ENCODE measurements at places on chromosomes 4 and X.

DNA sequence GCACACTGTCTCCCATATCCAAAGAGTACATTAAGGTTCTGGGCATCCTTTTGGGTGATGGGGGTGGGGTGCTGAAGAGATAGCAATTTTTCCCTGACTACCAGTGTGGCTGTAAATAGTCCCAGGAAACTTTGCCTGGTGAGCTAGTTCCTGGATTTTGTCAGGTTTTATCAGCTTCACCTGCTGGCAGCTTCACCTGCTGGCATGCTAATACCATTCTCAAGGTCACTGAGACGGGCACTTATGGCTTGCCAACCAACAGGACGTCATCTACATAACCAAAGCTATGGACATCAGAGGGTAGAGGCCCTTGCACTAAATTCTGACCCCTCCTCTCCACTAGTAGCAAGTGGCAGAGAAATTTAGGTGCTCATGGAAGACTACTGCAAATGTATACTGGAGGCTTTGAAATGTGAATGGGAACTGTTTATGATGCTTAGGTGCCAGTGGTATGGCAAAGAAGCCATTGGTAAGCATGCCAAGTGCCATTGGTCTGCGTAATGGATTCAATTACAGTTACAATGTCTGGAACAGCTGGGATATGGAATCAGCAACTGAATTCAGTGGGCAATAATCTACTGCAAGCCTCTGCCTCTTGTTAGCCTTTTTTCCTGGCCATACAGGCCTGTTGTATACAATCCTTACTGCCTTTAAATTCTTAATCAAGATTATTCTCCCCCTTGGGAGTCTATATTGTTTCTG, 71.6 kb upstream of the SH3RF1 start:
- no peak for DNase-seq

- DNase-seq = no peak
These were observed 1496.8 kb downstream of the RPA4 start for GRCh38 chrX:98380556-98380955.

- no peak for DNase-seq
These were observed 216.1 kb downstream of the RAPGEF2 start for GRCh38 chr4:159319027-159319426.

DNA sequence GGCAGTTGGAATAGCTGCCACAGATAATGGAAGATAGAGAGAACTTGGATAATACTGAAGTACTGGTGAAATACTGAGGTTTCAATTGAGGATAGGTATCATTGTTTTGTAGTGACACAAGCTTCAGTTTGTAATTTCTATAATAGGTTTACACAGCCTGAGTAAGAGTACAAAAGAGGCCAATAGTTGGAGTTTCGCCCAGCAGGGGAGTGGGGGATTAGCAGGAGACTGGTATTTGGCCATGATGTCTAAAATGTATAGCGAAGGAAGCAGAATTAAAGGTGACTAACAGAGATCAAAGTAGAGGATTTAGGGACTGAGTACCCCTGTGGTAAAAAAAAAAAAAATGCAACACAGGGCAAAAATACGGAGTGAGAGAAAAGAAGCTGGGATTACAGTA, 129.5 kb downstream of the KCTD8 start:
- DNase-seq = no peak

GRCh38 chr4:10083331-10083771, 33.2 kb downstream of the WDR1 start:
- DNase-seq = no peak

DNA sequence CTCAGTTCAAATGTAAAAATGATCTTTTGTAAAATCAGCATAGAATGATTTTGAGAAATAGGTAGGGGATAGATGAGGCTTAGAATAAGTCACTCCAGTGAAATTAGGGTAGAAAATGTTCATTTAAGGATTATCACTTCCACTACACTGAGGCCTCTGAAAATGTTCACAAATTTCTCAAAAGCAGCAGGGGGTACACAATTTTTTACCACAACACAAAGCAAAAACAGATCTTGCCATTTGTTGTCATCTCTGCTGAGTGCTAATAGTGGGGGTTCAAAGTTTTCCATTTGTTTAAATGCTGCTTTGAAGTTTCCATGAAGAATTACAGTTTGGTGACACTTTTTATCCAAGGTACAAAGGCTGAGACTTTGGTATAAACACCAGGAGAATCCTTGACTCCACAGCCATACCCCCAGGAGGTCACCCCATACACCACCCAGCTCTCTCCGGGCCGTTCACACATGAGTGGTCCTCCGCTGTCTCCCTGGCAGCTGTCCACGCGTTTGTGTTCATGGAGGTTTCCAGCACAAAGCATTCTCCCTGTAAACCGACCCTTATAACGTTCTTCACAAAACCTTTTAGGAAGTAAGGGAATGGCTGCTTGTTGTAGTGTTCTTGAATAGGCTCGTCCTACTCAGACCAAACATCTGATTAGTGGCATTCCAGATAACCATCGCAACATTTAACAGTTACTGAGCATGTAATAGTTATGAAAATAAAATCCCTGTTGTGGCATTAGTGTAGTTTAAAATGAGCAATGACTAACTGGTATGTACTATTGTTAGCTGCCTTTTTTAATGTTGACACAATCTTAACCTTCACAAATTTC, 71.0 kb downstream of the PRSS12 start:
- DNase-seq = no peak

DNA sequence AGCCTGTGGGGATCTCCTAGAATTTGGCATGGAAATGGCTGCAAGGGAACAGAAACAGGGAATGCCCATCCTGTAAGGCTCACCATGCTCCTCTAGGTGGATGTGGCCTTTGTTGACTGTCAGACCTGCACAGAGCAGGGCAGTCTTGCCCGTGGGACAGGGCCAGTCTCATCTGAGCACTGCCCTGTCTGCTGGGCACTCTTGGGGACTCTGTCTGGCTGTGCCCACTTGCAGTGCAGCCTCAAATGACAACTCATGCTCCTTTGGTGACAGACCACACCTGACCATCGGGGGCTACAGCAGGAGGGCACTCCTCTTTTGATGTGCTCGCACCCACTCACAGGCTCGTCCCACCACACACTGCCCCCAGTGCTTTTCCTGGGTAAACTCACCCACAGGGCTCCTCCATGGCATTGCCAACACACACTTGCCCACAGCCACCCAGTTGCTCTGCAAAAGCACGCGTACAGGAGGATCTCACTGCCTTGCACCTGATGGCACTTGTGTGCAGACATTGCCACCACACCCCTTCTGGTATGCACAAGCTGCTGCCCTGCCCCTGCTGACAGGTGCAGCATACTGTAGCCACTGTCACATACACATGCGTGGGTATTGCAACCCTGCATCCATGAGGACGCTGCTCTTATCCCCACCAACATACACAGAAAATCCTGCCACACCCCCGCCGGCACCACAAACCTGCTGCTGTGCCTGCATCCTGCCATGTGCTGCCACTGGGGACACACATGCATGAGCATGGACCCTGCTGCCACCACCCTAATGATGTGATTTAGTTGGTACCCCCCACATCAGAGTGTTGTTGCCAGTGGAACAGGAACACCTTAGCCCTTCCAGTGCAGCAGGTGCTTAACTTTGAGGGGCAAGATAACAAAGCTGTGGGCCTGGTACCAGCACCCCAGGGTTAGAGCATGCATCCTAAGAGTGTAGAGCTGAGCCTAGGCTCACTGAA, 100.1 kb upstream of the ARHGEF9 start:
- no peak for DNase-seq

DNA sequence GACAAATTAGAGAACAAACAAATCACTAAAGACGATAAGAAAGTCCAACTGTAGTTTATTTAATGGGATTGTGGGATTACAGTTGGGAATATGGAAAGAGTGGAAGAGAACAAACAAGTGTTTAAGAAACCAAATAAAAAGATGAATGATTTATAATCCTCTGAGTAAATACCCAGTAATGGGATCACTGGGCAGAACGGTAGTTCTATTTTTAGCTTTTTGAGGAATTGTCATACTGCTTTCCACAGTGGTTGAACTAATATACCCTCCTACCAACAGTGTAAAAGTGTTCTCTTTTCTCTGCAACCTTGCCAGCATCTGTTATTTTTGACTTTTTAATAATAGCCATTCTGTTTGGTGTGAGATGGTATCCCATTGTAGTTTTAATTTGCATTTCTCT, 15.0 kb downstream of the C4orf51 start:
- DNase-seq = no peak

DNA sequence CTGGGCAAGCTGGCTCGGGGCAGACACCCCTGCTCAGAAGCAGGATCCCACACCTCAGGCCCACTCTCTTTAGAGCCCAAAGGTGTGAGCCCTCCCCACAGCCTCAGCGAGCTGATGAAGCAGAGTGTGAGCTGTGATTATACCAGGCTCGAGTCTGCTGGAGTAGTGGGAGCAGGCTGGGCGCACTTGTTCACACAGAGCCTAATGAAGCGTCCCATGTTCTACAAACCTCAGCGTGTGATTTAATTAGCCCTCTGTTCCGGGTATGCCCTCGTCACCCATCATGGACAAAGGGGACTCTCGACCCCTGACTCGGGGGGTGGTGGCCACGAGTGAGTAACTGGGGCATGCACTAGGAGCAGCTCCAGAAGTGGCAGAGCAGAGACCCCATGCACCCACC, 62.3 kb downstream of the PPP2R2C start:
- no peak for DNase-seq

DNA sequence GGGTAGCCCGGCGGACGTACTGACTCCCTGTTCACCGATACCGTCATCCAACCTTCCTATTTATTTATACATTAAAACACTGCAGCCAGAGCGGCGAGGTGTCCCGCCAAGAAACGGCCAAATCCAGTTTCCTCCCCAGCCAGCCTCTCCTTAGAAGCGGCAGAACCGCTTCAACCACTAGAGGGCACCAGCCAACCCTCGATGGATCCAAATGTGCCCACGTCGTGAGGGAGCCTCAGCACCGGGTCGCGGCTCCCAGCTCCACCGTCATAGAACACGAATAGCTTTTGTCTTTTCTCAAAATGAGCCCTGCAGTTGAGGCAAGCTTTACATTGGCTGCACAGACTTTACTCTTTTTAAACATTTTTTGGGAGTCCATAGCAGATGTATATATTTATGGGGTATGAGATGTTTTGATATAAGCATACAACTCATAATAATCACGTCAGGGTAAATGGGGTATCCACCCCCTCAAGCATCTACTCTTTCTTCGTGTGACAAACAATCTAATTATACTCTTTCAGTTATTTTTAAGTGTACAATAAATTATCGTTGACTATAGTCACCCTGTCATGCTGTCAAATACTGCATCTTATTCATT, 13.0 kb upstream of the HELT start:
- DNase-seq = peak; percentile 87

DNA sequence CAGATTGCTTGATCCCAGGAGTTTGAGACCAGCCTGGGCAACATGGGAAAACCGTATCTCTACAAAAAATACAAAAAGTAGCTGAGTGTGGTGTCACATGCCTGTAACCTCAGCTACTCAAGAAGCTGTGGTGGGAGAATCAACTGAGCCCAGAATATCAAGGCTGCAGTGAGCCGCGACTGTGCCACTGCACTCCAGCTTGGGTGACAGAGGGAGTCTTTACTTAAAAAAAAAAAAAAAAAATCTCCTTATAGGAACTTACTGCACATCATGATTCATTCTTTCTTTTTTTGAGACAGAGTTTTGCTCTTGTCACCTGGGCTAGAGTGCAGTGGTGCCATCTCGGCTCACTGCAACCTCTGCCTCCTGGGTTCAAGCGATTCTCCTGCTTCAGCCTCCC, 24.3 kb downstream of the UPF3B start:
- no peak for DNase-seq

DNA sequence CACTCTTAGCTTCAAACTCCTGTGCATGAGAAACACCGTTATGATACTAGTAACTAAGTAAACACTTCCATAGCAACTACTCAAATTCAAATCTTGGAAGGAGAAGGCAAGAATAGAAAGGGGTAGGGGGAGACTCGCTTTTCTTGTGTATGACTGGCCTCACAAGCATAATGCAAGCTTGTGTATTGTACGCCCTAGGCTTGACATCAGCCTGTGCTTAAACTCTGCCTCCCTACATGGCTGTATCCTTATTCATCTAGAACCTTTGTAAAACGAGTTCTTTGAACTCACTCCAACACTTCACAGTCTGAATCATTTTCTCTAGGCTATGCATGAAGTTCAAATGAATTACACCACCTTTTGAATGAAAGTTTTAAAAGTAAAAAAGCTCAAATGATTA, 1071.2 kb upstream of the ADGRL3 start:
- DNase-seq = no peak

DNA sequence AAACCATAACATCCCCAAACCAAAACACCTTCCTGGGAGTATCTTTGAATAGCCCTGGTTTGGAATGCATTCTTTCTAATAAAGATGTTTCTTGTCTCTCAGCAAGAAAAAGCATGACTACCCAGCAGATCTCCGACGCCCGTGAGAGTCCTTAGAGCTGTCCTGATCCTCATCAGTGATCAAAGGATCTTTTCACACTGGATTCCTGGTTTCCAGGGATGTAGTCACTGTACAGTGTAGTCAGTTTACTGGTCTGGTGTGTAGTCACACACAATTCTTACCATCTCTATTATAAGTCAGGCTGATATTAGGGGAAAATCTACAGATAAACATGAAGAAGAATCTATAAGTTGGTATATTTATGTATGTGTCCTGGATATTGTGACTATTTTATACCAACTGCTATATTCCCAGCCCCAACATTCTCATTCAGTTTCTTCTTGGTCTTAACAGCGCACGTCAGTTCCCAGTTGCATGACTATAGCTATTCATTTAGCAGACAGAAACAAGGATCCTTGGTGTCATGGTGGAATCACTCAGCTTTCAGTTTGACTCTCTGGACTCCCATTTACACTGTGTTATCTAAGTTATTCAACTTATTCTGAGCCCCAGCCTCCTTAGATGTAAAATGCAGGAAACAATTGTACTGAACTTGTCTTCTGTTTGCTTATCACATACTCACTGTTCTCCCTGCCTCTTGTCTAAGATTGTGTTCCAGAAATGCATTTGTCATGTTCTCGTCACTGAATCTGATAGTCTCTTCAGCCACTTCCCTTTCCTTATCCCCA, 68.3 kb downstream of the SLIT2 start:
- no peak for DNase-seq

DNA sequence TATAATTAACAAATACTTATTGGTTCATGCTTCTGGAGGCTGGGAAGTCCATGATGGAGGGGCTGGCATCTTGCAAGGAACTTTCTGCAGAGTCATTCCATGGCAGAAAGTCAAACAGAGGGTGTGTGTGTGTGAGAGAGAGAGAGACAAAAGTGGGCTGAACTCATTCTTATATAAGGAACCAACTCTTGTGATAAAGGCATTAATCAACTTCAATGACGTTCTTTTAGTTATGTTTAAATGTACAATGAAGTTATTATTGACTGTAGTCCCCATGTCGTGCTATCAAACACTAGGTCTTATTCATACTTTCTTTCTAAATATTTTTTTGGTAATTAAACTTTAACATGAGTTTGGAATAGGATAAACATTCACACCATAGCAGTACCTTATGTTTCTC, 1408.8 kb downstream of the STIM2 start:
- DNase-seq = no peak

All from GM10248 (cell line).